Activated CD4-positive, alpha-beta T cell treated with anti-CD3 and anti-CD28 coated beads for 48 hours (primary cell): ENCODE measurements at places on chromosomes 2 and 18.

- no peak for DNase-seq
Observed at GRCh38 chr2:54318821-54319220, 62.8 kb upstream of the TSPYL6 start.

- no peak for DNase-seq
Observed at GRCh38 chr2:160890667-160891352, 269.4 kb upstream of the TANK start.

DNA sequence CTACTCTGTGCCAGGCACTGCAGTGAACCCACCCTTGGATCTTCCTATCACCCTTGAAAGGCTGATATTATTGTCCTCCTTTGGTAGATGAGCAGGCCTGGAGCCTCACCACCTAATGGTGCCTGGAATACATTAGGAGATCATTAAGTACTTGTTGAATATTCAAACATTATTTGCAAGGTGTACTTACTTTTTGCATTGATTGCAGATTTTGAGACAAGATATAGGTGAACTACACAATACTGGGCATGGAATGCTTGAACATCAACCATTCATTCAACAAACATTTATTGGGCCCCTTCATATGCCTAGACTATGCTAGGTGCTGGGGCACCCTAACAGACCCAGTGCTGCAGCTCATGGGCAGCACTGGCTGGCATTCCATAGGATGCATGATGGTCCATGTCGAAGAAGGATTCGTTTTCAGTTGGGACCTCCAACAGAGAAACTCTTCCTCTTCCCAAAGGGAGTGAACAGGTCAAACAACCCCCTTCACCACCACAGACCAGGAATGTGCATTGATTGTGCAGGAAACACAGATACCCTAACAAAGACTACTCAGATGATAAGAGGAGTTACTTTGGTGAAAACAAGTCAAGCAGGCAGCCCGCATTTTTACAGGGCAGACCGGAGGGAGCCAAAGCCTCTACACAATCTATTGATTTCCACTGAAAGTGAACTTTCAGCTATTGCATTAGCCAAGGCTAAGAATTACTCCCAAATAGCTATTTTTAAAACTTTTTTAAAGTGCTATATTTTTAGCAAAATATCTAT, 149.6 kb upstream of the SH3BP4 start:
- no peak for DNase-seq

DNA sequence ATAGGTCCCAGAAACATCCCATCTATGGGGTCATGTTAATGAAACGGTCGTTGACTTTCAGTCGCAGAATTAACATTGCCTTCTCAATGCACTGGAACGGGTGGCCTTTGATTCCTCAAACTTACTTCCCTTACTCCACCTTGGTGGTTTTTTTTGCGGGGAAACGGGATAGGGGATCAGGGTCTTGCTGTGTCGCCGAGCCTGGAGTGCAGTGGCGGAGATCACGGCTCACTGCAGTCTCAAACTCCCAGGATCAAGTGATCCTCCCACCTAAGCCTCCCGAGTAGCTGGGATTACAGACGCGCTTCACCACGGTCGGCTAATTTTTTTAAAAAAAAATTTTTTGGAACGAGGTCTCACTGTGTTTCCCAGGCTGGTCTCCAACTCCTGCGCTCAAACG, 754 bp downstream of the ATG16L1 start:
- DNase-seq: no peak

DNA sequence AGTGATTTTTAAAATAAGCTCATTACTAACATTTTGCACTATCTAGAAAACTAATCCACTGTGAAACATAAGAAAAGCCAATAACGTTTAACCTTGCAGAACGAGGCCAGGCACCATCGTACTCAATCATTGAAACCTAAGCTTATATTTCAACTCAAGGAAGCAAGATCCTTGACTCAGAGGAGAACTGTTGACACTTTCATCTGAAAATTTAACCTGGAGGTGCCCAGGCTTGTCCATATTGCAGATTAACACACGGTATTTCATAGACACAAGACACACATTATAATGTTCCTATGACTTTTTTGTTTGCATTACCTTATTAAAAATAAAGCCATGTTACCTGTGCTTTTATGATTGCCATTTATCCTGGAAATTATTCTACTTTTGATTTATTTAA, 89.6 kb downstream of the ZNF385B start:
- DNase-seq: no peak

GRCh38 chr2:19787134-19787533, 114.6 kb downstream of the TTC32 start:
- DNase-seq: no peak

DNA sequence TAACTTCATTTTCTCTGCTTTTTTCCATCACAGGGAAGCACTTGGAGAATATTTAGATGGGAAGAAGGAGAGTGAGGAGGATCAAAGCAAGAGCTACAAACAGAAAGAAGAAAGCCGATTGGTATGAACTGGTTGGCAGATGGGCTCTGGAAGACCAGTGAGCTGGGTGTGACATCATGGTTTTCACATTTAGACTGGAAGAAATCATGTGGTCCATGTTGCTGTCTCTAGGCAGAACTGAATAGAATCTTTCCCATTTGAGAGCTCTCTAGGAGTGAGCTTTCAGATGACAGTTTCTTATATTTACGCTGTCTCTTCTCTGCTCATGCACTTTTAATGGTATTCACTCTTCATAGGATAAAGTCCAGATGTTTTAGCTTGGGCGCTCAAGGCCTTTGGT, 12.6 kb downstream of the DRC1 start:
- no peak for DNase-seq

GRCh38 chr18:67608191-67608590, 91.7 kb upstream of the DSEL start:
- DNase-seq: no peak

GRCh38 chr2:218020966-218021535, 18.3 kb upstream of the TNS1 start:
- DNase-seq: no peak

DNA sequence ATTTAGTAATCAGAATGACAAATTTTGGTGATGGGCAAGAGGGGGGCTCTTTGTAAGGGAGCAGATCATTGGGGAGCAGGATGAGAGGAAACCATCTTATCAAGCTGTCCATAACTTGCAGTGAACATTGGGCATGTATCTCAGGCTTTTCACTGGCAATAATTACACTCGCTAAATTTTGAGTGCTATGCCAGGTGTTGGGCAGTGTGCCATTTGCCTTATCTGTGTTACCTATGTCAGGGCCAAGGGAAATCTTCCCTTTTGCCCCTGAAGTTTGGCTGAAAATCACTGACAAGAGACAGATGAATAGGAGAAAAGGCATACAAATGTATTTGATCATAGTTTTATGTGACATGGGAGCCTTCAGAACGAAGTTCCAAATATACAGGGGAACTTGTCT, 39.0 kb downstream of the NOSTRIN start:
- no peak for DNase-seq

DNA sequence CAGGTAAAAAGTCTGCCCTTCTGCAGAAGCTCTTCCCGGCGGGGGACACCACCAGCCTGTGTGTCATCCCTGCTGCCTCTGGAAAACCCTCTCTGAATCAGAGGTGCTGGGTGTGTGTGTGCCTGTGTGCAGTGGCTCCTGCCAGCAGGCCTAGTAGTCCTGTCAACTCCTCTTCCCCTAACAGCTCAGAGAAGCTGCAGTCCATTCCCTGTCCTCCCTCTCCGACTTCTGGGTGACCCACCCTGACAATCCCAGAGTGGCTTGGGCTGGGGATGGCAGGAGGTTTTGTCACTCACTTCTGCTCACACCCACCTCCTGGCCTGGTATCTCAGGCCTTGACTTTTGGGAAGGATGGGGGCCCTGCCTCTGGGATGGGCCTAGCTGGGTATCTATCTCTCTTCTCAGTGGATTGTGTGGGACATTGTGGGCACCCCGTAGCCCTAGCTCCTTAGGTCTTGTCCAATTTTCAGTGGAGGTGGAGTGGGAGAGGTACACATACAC, 2.3 kb downstream of the WNT10A start:
- DNase-seq: peak; percentile 40

GRCh38 chr2:113697516-113697915, 58.9 kb downstream of the SLC35F5 start:
- DNase-seq: no peak

- no peak for DNase-seq
Observed at GRCh38 chr2:223093436-223094241, 41.6 kb downstream of the KCNE4 start.

DNA sequence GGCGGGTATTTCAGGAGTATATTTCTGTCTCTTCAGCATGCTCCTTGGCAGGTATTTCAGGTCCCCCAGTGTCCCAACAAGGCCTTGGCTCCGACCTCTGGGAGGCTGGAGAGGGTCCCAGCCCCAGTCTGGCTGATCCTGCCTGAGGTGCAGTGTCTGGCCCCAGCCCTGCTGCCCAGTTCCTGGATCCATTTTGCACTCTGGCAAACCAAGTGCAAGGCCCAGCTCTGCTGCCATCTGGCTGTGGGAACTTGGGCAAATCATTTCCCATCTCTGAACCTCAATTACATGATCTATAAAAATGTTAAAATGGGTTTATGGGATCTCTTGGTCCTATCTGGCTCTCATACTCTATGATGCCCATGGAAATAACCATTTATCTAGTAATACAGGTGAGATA, 63.6 kb downstream of the ZBTB7C start:
- DNase-seq: no peak

- no peak for DNase-seq
Observed at GRCh38 chr2:71886241-71886640, 261.4 kb downstream of the CYP26B1 start.

DNA sequence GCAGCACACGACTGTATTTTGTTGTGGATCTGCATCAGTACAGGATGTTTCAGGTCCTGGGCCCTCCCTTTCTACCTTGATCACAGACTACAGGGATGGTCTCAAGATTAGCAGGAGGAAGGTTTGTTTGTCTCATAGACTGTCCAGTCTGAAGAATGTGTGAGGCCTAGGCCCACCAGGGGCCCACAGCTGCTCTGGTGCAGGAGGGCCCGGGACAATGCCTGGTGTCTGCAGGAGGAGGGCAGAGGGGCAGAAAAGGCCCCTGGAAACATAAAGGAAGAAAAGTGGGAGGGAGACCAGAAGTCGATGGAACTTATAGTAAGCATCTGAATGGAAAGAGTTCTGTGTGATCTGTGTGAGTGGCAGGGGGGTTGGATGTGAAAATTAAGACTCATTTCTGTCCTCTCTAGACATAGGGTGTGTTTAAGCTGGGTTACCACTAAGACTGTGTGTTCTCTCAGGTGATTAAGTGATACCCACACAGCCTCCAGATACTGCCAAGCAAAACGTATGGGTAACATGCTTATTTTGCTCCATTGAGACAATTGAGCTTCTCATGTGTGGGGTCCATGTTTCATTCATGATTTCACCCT, 33.4 kb upstream of the LPIN2 start:
- peak; percentile 48 for DNase-seq

GRCh38 chr18:60122339-60122738, 222.5 kb downstream of the PMAIP1 start:
- no peak for DNase-seq

DNA sequence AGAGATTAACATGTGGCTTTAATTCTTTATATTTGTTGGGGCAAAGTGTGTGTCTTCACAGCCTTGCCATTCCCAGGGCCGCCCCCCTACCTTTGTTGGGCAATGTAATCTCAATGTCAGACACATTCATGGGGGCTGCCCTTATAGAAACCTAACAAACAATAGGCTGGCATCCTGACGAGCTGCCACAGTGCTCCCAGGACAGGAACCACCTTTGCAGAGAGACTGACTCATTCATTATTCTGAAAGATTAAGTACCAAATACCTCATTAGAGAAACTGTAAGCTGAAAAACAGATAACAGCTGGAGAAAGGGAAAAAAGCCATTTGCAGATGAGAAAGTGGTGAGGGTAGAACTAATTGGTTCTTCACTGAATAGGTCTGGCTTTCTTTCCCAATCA, 1587.5 kb upstream of the PIK3C3 start:
- DNase-seq: no peak

GRCh38 chr2:114752425-114752824, 310.0 kb downstream of the DPP10 start:
- DNase-seq: no peak

GRCh38 chr2:66303471-66303870, 131.5 kb upstream of the MEIS1 start:
- DNase-seq: no peak

- no peak for DNase-seq
Observed at GRCh38 chr18:37231251-37231650, 334.3 kb downstream of the CELF4 start.

- no peak for DNase-seq
Observed at GRCh38 chr2:70696142-70696541, 71.9 kb downstream of the ADD2 start.

DNA sequence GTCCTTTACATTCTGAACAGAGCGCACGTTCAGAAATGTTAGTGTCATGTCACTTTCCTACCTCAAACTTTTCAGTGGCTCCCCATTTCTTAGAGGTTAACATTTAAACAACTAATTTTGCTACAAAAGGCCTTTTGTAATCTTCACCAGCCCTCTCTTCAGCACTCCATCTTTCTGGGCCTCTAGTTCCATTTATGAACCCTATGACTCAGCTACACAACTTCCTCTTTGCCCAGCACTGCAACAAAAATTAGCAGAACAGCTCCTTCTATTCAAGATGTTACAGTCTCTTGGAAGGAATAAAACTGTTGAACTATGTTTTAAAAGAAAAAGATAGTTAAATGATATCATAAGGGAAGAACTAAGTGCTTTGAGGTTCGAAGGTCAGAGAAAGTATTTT, 139.9 kb downstream of the VWC2L start:
- DNase-seq: no peak
